Kidney tubule cell (primary cell): ENCODE measurements at places on chromosomes 7 and 10.

DNA sequence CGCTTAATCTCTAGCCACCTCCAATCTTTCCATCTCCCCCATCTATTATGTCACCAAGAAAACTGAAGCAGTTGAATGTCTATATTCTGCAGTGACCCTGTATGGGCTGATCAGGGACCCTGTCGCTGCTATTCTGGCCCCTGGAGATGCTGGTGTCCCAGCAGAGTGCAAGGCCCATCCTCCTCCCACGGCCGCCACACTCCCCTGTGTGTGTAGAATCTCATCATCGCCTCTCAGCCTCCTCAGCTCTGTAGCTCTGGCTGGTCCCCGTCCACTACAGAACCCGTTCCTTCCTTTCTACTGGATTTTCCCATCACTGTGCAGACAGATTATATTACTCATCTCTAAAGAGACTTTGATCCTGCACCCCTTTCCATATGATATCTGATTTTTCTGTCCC, 235.8 kb upstream of the PFKP start:
- DNase-seq: no peak

DNA sequence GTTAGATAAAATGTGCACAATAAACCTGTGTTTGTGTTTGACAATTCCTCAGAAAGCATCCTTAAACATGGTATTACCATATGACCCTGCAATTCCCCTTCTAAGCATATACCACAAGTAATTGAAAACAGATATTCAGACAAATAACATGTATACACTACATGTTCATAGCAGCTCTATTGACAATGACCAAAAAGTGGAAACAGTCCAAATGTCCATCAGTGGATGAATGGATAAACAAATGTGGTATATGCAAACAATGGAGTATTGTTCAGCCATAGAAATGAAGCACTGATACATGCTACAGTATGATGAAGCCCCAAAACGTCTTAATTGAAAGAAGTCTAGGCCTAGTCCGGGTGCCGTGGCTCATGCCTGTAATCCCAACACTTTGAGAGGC, 280.1 kb downstream of the OTUD1 start:
- no peak for DNase-seq

DNA sequence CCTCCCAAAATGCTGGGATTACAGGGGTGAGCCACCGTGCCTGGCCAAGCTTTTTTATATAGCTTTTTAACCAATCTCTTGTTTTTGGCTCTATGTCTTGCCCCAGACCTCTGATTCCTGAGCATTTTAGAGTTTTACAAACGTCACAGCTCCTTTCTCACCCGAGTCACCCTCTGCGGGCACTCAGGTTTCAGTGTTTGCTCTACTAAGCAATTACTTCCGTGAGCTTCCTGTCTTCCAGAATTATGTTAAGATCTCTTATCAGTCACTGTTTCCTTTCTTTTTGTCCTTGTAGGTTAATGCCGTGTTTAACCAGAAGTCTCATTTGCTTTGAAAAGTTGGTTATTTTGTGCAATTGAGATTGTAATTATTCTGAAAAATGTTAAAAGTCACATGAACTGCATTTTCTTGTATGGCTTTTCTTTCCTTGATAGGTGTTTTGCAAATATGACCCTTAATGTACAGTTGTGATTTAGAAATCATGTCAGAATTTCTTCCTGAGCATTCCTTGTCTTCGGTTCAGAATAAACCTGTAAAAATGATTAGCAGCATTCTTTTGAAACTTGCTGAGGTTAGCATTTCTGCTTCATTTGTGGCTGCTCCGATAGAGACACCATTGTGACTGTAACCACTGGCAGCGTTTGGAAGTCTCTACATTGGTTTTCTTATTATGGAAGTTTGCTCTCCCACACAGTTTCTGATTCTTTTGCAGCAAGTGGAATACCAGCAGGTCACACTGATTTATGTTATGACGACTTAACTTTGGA, 4.5 kb upstream of the HKDC1 start:
- no peak for DNase-seq

GRCh38 chr7:147547252-147547897, 1043.2 kb upstream of the C7orf33 start:
- peak; percentile 71 for DNase-seq

GRCh38 chr10:95567903-95568630, 6.9 kb upstream of the SORBS1 start:
- DNase-seq: peak; percentile 65
